ENCODE measurements at places on chromosomes 5 and 9. TPM values are rescaled to one million over a fixed set of nuclear protein-coding genes. Genes with fewer than 3 reads are reported as not detected.

GRCh38 chr9:22129133-22129532 is 120.0 kb upstream of the CDKN2B start:
- H3K4me3 ChIP-seq, result no peak overlapping the region
- H3K27me3 ChIP-seq, result peaks cover 22% of the 10 kb centered on the region
- no peaks in the 10 kb centered on the region for H3K4me1 ChIP-seq
- no peak for DNase-seq
- no peaks in the 10 kb centered on the region for H3K36me3 ChIP-seq
- H3K27ac ChIP-seq, result no peak overlapping the region

DNA sequence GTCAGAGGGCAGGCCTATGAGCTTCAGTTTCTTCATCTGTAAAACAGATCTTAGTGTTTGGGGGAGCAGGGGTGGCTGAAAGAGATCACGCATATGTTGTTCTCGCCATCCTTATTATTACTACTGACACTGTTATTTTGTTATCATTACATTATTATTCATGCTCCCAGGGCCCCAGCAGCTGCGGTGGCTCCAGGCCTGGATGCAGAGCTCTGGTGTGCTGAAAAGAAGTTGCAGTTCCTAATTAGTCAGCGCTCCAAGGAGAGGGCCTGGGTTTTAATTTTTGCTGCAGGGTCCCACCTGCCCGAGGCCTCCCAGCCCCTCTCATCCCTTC is 19.5 kb downstream of the CXXC5 start:
- H3K36me3 ChIP-seq, result no peaks in the 10 kb centered on the region
- no peak for DNase-seq
- H3K4me1 ChIP-seq, result peaks cover 33% of the 10 kb centered on the region

DNA sequence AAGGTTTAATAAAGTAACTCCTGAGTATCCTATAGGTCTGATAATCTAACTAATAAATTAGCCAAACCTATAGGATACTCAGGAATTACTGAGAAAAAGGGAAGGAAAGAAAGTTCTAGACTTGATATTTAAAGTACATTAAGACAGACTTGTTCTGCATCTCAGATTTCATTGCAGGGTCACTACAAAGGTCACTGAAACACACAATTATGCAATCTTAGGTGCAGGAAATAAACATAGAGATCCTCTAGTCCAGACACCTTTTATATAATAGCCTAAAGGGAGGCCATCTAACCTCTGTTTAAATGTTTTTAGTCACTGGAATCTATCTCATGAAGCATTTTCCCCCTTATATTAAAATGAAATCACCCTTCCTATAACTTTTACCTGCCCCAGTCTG is 1215.7 kb downstream of the MAT2B start:
- no peak overlapping the region for H3K4me3 ChIP-seq
- no peaks in the 10 kb centered on the region for H3K27me3 ChIP-seq
- H3K4me1 ChIP-seq, result no peaks in the 10 kb centered on the region
- no peak for DNase-seq
- H3K27ac ChIP-seq, result no peak overlapping the region

GRCh38 chr9:137836831-137837241 is 40.7 kb upstream of the CACNA1B start:
- no peaks in the 10 kb centered on the region for H3K27me3 ChIP-seq
- no peaks in the 10 kb centered on the region for H3K4me1 ChIP-seq
- H3K27ac ChIP-seq, result no peak overlapping the region
- DNase-seq, result no peak

Gene SPINK7
- not detected for total RNA-seq

Gene BAAT
- 0.19 TPM for total RNA-seq

GRCh38 chr9:135925496-135926133 is 18.3 kb upstream of the CAMSAP1 start:
- H3K27ac ChIP-seq, result peak overlapping the region; percentile 97
- H3K36me3 ChIP-seq, result peaks cover 5% of the 10 kb centered on the region
- peak; percentile 90 for DNase-seq
- peaks cover 45% of the 10 kb centered on the region for H3K4me1 ChIP-seq

GRCh38 chr9:34070606-34071324 is 22.1 kb upstream of the UBAP2 start:
- DNase-seq, result no peak
- H3K36me3 ChIP-seq, result no peaks in the 10 kb centered on the region
- H3K4me3 ChIP-seq, result no peak overlapping the region
- H3K27me3 ChIP-seq, result no peaks in the 10 kb centered on the region
- H3K27ac ChIP-seq, result no peak overlapping the region

GRCh38 chr5:86861512-86861911 is 243.8 kb downstream of the COX7C start:
- no peak overlapping the region for H3K27ac ChIP-seq
- no peak for DNase-seq
- no peaks in the 10 kb centered on the region for H3K4me1 ChIP-seq
- H3K36me3 ChIP-seq, result no peaks in the 10 kb centered on the region
- H3K4me3 ChIP-seq, result no peak overlapping the region

DNA sequence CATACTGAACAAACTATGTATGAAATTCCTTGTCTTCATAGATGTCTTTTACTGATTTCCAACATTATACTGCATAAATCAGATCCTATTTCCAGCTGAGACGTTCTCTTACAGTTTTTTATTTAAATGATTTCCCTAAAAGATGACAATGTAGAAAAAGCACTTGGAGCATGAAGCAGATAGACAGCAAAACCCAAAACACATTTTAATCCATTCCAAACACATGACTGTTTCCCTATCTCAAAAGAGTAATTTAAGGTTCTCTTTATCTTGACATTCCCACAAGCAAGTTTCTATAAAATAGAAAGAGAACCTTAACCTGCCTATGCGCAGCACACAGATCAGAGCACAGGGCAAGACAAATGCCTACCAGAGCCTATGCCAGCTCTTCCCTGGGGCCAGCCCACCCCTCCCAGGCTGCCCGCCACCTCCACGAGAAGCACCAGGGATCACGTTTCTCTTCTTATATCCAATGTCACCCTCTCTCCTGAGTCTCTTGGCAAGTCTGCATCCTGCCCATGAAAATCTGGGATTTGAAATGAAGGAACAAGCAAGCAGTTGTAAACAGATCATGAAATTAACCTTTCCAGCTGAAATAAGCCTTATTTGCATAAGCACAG is 52.4 kb downstream of the RETREG1 start:
- no peaks in the 10 kb centered on the region for H3K27me3 ChIP-seq
- no peak for DNase-seq
- peaks cover 25% of the 10 kb centered on the region for H3K4me1 ChIP-seq

- no peak overlapping the region for H3K27ac ChIP-seq
- no peak for DNase-seq
- H3K4me1 ChIP-seq, result no peaks in the 10 kb centered on the region
- H3K4me3 ChIP-seq, result no peak overlapping the region
- no peaks in the 10 kb centered on the region for H3K36me3 ChIP-seq
These were observed 56.8 kb upstream of the TBCA start for GRCh38 chr5:77832938-77833337.
